Caudate nucleus (tissue), 63 donors: ENCODE measurements at places on chromosomes 6 and 20.

DNA sequence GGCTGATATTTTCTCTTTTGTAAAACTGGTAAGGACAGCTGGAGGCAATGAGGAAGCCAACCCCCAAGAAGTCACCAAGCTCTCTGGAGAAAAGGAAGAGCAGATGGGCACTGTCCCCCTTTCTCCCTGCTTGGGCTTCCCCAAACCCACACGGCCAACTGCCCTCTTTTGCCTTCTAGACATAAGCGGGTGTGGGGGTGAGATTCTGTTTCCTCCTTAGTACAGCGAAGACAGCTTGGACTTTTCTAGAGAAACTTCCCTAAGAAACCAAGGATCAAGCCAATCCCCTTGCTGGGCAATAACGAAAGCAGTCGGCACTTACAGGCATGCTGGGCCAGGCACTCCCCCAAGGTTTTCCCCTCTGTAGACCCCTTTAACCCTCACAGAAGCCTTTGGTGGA, 110.3 kb downstream of the CDC5L start:
- DNase-seq = no peak

- DNase-seq = no peak
These were observed 6.8 kb downstream of the GUCA1A start for GRCh38 chr6:42179945-42180313.

- no peak for DNase-seq
These were observed 6.5 kb downstream of the NEDD9 start for GRCh38 chr6:11226005-11226404.

DNA sequence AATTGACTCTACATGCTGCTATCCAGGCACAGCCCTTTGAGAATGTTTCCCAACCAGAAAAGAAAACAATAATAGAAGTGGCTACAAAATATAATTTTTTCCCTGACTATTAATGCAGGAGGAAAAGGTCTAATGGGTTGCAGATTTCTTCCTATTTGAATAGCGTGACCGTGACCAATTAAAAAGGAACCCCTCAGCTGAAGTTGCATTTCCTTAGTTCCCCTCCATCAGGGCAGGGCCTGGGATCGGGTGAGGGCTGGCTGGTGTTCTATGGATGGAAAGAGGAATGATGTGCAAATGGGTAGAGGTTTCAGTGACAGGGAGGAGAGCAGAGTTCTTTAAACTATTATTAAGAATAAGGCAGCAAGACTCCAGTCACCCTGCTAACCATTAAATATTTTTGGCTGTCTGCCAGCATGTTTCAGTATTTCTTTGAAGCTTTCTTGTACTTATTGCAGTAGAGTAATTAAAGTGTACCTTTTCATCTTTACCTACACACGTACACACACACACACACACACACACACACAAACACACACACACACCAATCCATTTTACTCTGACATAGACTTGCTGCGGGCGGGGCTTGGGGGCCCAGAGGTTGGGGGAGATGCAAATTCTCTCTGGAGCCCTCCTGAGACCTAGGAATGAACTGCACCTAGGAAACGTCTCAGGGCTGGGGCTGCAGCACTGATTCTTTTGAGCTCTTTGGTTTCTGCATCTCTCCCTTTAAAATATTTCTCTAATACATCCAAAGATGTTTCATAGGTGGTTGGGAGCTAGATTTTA, 154.8 kb upstream of the SLC35B3 start:
- no peak for DNase-seq
